Stimulated activated CD8-positive, alpha-beta memory T cell treated with anti-CD3 and anti-CD28 coated beads, Interleukin-4, amount 100 ng/mL, for 4 hours (primary cell): ENCODE measurements at places on chromosomes 11 and 22.

- no peak for DNase-seq
Observed at GRCh38 chr11:89495951-89496350, 4.8 kb upstream of the NOX4 start.

GRCh38 chr22:17060126-17060525, 24.7 kb upstream of the IL17RA start:
- no peak for DNase-seq

DNA sequence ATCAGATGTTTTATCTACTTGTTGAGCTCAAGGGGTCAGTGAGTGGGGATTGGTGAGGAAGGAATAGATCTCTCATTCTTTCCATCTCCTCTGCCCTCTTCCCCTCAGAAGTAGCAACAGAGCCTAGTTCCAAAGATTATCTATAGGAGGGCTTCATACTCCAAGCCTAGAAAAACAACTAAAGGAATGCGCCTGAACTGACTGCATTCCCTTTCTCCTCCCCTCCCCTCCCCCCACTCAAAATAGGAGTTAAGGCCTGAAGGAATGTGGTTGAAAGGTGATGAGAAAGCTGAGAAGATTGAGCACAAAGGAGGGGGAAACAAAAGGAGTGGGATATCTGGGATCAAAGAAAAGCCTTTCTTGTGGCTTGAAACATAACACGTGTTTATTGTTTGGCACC, 10.5 kb downstream of the EMSY start:
- no peak for DNase-seq

DNA sequence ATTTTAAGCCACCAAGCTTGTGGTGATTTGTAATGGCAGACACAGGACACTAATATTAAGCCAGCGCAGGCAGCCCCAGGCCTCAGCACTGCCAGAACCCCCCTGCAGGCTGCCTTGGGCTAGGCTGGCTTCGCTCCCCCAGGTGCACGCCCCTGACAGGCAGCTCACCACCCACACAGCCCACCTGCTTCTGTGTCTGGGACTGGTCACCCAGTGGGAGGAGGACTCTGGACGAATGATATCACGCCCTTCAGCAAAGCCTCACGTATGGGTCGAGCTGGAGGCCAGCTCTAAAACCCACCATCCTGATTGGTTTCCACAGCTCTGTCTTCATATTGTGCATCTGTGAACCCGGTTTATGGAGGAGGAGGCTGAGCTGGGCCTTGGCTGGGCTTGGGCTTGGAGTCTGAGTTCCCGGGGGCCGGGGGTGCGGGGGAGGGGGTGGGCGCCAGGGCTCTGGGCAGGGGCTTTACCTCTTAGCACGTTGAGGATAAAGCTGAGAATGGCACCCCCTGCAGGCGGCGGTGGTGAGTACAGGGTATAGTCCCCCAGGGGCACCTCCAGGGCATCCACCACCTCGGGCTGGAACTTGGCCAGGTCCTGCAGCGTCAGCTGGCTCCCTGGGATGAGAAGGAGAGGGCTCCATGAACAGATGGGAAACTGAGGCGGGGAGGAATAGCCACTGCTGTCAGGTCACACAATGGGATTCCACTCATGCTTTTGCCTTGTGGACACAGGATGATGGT, 13.8 kb downstream of the GGT5 start:
- peak; percentile 13 for DNase-seq

GRCh38 chr11:74773476-74773875, 24.8 kb downstream of the RNF169 start:
- DNase-seq = no peak

DNA sequence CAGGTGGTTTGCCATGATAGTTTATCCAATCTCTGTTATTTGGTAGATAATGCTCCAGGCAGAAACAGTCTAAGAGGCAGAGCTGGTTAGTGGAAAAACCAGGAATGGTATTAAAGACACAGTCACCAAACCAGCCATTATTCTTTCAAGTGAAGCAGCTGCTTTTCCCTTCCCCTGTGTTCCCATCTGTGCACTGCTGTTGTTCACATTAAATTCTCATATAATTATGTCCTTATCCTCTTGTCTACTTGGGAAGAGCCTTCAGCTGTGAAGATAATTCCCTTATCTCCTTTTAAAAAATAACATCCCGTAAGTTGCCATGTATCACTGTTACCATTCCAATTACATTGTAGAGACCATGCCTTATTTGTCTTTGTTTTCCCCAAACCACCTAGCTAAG, 5.2 kb upstream of the TBCEL start:
- no peak for DNase-seq

DNA sequence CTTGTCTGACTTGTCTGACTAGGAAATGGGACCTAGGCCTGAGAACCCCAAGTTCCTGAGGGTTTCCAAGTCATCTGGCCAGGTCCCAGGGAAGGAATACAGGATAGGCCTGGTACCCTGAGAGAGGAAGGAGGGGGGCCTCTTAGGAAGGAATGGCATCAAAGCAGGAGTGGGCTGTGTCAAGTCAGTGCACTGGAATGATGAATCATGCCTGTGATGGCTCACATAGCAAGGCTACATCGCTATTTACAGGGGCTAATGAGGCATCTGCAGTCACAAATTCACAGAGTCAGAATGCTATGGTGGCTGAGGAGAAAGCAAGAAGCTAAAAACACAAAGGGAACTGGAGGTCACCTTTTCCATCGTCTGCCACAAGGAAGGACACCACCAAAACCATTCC, 247.3 kb downstream of the NXPE2 start:
- no peak for DNase-seq

DNA sequence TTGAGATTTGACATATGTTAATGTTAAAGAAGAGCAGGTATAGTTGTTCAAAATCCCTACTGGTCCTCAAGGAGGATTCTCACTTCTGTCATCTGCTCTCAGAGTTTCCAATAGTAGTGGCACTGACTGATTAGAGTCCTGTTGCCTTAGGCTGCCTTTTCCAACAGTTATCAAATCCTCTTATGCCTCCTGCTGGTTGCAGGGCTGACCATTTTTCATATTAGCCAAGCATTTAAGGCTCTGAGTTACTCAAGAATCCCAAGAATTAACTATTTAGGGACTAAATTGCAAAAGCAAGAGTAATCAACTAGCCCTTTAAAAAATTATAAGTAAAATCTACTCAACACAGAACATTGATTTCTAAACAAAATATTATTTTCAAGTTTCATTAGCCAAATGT, 212.0 kb upstream of the CHORDC1 start:
- no peak for DNase-seq
